Activated CD4-positive, CD25-positive, alpha-beta regulatory T cell treated with anti-CD3 and anti-CD28 coated beads, Interleukin-2, amount 50 U/mL, for 16 hours (primary cell): ENCODE measurements at places on chromosomes 2 and 18.

- DNase-seq = no peak
Measured at GRCh38 chr18:14916851-14917250, 168.9 kb downstream of the ANKRD30B start.

DNA sequence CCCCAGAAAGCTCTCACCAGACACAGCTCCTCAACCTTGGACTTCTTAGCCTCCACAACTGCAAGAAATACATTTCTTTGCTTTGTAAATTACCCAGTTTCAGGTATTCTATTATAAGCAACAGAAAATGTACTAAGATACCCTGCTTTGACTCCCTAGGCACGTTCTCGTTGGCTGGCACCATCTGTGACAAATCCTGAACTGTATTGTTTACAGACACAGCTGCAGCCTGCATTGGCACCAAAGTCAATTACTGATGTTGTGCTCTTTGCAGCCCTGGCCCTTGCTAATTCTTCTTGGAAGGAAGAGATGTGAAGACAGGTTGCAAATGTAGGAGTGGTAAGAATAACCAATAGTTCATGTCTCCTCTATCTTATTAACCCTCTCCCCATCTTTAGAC lies 72.7 kb upstream of the FAM136A start:
- no peak for DNase-seq

DNA sequence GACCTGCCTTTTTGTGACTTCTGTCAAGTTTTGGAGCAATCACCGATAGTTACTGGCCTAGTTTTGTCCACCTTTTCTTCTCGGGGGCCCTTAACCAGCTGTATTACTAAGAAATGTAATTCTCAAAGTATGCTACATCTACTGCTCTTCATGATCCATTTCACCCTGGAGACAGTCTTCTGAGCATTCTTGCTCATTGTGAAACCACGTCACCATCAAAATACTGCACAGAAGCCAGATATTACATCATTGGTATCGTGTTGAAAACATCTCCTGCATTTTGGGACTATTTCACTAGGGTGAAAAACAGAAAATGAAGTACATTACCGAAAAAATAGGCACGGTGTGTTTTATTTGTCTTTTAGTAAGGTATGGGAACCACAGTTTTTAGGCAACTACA lies 11.7 kb downstream of the LYPD6B start:
- DNase-seq = no peak

GRCh38 chr18:47206945-47207637 lies 30.9 kb upstream of the IER3IP1 start:
- no peak for DNase-seq

- no peak for DNase-seq
Measured at GRCh38 chr2:74502720-74503505, 3.5 kb upstream of the LBX2 start.

DNA sequence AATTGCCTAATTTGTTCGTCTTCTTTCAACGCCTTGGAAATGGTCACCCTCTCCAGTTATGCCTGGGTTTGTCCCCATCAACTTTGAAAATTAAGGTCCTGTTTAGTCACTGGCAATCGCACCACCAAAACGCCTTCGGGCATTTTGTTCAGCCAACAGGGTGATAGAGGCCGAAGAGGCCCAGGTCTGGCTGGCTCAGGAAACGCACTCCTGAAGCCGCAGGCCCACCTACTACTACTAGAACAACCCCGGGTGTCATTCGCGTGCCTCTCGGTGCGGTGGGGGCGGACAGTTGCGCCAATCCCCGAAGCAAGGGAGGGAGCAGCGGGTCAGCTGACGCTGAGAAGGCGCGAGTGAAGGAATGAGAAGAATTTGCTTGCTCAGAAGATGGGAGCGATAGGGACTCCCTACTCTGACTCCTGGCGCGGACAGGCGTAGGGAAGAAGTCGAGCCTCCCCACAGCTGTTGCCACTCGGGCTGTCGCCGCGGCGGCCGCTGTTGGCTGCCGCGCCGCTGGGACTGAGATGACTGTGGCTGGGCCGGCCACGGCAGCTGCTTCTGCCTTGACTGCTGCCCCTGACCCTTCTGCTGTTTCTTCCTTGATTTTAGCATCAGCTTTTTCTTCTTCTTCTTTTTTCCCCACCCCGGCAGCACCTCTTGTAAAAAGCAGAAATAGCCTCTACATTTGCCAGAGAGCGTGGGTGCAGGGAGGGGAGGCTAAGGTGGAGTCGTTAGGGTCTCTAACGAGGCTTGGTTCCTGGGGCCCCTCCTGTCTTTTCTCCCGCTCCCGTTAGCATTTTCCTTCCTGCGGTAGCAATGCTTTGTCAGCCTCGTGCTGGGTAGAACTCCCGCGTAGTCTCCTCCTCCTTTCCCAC lies 387.6 kb downstream of the FIGN start:
- DNase-seq = no peak

DNA sequence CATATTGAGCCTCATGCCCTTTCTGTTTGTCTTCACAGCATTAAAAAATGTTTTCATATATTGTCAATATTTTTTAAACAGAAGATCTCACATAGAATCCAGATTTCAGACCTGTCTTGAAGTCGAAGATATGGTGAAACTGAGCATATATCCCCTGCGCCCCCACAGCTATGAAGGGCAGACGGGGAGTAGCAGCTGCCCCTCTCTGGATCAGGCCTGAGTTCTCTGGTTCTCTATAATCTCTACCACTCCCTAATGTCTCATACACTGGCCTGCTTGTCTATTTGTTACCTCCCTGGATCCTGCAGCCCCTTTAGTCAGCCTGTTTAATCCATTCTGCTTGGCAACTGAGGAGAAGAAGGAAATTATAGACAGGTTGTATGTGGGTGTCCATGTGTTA lies 122.4 kb downstream of the LNPK start:
- DNase-seq = no peak

- no peak for DNase-seq
Measured at GRCh38 chr2:202169131-202169530, 69.3 kb downstream of the SUMO1 start.

- peak; percentile 53 for DNase-seq
Measured at GRCh38 chr2:118855451-118856279, 8.2 kb upstream of the EN1 start.

DNA sequence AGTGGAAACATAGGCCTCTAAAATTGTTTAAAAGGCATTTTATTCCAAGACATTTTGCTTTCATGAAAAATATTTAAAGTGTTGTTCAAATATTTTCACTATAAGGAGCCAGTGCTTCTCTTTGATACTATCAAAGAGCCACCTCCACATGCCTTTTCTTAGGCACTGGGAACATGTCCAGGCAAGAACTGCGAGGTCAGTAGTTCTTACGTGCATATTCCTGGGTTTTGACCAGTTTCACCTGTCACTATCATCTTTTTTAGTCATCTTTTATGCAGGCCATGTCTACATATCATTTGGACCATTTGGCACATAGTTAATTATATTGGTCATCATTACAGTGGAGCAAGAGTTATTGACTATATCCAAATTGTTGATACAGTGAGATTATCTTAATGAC lies 195.3 kb downstream of the CCDC85A start:
- DNase-seq = no peak

GRCh38 chr2:2018713-2019410 lies 274.5 kb upstream of the PXDN start:
- no peak for DNase-seq

- DNase-seq = no peak
Measured at GRCh38 chr18:49028091-49028490, 77.3 kb upstream of the SMAD7 start.

- no peak for DNase-seq
Measured at GRCh38 chr2:1601471-1602277, 142.6 kb downstream of the PXDN start.

GRCh38 chr2:172513935-172514586 lies 41.8 kb upstream of the PDK1 start:
- no peak for DNase-seq

- no peak for DNase-seq
Measured at GRCh38 chr2:116545286-116546068, 1269.0 kb upstream of the DDX18 start.

- no peak for DNase-seq
Measured at GRCh38 chr18:23731861-23732260, 42.6 kb downstream of the LAMA3 start.

DNA sequence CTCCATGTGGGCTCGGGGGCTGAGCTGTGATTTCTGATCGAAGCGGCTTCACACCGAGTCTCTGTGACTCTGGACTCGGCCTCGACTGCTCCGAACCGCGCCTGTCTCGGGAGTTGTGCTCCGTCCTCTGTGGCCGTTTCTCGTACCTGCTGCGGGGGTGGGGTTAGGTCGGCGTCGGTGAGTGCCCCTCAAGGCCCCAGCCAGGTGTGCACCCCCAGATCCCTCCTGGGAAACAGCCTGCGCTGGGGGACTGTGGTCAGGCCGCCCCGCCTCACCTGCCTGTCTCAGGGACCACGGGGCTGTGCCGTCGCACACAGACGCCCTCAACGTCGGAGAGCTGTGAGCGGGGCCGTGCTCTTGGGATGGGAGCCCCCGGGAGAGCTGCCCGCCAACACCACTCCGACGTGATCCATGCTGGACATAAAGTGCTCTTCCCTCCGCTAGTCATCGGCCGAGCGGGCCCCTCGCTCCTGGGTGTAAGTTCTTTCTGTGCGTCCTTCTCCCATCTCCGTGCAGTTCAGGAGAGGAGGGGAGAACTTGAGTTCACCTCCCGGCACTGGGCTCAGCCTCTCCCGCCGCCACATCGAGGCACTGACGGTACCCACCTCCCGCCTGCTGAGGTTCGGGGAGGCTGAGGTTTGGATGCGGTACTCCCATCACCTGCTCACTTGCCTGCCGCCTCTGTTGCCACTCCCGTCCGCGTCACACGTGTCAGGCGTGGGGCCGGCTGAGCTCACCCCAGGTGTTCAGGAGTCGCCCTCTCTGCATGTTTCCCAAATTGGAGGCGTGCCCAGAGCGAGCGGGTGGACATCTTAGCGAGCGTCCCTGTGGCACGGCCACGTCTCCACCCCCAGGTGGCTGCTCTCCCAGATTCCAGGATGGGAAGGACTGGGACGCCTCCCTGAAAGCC lies 55.7 kb downstream of the CTDP1 start:
- DNase-seq = no peak
